ENCODE measurements at places on chromosomes 2 and 18.
A peak's percentile ranks its signal among the peaks of the same experiment; 100 is the strongest.

GRCh38 chr2:23600346-23600745, 215.4 kb downstream of the KLHL29 start:
- DNase-seq, result no peak

DNA sequence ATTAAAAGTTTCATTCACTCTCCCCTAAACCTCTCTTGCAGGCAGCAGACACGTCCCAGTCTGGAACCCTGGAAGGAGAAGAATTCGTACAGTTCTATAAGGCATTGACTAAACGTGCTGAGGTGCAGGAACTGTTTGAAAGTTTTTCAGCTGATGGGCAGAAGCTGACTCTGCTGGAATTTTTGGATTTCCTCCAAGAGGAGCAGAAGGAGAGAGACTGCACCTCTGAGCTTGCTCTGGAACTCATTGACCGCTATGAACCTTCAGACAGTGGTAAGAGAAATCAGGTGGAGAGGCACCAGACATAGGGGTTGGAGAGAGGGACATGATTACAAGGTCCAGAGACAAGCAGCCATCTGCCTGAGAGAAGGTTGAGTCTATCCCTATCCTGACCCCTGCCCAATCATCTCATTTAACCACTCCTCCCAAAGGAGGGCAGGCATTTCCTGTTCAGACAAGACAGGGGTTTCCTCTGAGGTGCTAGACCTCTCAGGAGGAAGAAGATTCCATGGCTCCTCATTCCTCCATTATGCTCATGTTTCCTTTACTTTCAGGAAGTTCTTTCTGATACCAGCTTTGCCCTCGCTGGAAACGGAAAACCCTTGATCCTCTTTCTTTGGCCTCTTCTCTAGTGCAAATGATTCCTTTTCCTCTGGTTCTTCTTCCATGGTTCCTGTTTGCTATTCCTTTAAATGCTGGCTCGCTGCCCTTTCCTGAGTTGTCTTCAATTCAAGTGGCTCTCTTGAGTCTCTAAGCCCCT, 15.1 kb downstream of the PLCD4 start:
- DNase-seq, result peak; percentile 52

DNA sequence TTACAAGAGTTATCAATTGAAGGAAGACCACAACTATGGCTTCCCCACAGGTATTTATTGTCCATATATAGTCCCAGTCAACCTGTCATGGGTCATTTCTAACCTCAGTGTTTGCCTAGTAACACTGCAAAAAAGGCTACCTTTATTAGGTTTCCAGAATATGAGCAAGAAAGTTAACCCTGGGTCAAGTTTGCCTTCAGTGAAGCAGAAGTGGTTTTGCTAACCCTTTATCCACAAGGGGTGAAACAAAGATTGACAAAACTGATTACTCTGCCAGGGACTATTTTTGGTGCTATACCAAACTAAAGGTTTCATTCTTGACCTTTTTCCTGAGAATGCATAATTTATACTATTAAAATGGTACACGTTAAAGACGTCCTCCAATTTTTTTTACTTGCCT, 28.8 kb downstream of the SP100 start:
- DNase-seq, result no peak

DNA sequence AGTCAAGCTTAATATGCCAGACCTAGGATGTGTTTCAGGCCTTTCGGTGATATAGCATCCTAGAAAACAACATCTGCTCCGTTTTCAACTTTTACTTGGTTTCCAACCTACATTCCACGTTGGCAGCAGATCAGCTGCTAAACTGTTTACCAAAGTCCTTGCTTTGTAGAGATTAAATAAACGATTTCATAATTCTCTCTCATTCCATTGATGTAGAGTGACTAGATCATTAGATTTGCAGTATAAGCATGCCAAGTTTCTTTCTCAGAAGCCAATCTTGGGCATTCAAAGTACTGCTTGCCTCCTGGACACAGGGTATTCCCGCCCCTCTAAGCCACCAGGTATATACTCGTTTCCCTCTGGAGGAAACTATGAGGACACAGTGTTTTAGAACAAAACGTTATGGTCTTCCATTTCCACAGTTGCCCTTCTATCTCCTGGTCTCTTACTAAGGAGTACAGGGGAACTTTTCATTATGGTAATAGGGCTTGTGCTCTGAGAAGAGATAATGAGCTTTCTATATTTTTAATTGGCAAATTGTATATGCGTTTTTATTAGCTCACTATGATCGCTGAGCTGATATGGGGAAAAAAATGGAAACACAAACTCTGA, 10.5 kb upstream of the INSIG2 start:
- DNase-seq, result no peak

GRCh38 chr2:172859581-172860335, 124.1 kb downstream of the RAPGEF4 start:
- DNase-seq, result no peak

DNA sequence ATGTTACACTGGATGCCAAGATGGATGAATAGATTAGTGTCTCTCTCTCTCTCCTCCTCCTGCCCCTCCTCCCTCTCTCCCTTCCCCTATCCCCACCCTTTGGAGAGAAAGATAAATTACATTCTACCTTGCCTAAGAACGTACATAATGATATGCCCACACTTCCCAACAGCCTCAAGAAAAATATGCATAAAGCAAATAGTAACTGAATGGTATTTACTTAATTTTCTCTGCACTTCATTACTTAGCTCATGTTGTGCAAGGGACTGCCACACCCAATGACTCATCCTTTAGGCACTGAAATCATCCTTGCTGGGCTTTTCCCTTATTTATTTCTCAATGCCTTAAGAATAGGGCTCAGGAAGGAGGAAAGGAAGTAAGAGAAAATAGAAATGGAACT, 137.3 kb upstream of the PID1 start:
- no peak for DNase-seq

- DNase-seq, result peak; percentile 86
Measured at GRCh38 chr18:48542513-48543181, 3.8 kb downstream of the CTIF start.
